ENCODE measurements at places on chromosomes 2 and 18.

DNA sequence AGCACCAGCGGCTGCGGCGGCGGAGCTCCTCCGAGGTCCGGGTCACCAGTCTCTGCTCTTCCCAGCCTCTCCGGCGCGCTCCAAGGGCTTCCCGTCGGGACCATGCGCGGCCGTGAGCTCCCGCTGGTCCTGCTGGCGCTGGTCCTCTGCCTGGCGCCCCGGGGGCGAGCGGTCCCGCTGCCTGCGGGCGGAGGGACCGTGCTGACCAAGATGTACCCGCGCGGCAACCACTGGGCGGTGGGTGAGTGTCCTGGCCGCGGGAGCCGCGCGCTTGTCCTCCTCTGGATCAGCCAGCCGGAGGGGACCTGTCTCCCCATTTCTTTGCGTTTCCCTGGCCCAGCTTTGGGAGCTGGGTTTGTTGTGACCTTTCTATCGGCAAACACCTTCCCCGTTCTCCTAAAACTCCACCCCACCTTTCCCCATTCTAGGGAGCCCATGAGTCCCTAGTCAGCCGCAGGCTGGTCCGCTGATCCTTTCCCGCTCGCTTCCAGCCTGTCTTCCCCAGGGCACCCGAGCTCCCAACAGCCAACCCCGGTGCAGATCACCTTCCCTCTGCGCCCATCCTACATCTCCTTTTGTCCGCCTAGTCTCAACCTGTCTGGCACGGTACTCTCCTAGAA, 316 bp downstream of the GRP start:
- no peak for DNase-seq

DNA sequence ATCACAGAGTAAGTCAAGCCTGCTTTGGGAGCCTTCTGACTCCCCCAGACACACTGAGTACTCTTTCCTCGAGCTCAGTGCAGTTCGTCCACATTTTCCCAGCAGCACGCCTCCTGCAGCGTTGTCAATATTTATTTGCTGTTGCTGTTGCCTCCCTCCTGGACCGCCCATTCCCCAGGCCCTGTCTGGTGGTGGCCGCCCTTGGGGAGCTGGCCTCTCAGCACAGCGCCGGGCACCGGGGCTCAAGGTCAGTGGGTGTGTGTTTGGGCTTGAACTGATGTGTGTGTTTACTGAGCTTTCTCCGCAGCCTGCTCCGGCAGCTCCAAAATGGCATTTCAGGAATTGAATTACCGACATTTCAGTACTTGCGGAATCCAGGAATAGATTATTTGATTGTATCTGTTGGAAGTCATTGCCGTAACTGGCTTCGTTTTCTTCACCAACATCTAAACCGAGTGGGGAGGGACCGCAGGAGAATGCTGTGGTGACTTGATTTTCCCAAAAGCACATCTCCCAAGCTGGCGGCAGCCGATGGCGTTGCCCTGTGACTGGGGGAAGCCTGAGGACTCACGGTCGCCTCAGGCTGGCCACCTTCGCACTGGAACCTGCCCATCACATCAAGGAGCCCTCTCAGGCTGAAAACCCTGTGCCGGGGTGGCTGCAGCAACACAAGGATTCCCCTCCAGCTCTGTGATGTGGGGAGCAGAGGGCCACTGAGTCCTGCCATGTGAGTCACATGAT, 66.0 kb downstream of the HPCAL1 start:
- DNase-seq = no peak

GRCh38 chr18:58501066-58501896, 127.6 kb downstream of the ALPK2 start:
- DNase-seq = no peak

- DNase-seq = no peak
Observed at GRCh38 chr2:203574824-203575223, 39.7 kb upstream of the RAPH1 start.

DNA sequence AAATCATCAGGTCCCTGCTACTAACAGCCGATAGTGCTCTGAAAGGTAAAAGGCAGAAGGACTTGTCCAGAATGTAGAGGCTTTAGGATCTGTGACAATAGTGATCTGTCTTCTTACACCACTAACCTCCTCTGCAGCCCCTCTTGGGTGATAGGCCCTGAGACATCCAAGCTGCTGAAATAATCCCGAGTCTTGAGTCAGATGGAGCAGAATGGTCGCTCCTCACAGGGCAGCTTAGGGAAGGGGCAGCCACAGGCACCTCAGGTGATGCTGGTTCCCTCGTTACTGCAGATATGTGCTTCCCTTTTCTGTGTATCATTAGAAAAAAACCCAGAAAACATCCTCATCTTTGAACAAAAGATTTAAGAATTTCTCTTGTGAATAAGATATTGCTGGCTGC, 157.1 kb upstream of the DLX2 start:
- DNase-seq = no peak

- DNase-seq = no peak
Observed at GRCh38 chr2:220949466-220949865, 622.6 kb downstream of the EPHA4 start.

DNA sequence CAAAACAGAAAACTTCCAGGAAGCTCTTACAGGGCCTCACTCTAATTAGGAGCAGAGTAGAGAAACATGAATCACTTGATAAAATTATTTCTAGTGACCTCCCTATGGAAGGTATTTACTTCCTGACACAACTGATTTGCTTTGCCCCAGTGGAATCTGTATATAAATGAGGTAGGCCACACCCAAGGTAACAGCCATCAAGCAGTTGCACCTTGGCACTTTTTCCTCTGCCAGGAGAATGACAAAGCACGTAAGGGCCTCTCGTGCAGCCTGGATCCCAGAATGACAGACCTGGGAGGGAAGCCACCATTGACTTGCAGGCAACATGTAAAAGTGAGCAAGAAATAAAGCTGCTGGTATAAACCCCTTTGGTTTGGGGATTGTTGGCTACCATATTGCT, 620.0 kb upstream of the SLC39A10 start:
- DNase-seq = no peak

GRCh38 chr2:173288561-173288960, 66.1 kb upstream of the CDCA7 start:
- no peak for DNase-seq

DNA sequence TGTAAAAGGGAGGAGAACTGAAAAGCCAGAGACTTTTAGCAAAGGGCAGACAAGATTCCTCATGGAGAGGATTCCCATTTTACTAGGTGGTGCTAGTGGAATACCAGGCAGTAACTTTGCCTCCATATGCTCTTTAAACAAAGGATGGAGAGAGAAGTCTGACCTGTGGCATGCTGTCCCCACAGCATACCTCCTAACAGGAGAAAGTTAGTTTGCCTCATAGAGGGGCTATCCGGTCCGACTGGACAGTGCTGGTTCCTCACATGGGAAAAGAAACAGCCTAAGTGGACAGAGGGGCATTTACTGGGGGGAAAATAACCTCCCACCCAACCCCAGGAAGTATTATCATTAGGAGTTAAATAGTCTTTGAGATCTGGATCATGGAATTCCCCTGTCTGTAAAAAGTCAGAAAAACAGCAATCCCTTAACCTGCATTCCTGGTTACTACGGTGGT, 31.6 kb upstream of the GMCL1 start:
- DNase-seq = no peak

DNA sequence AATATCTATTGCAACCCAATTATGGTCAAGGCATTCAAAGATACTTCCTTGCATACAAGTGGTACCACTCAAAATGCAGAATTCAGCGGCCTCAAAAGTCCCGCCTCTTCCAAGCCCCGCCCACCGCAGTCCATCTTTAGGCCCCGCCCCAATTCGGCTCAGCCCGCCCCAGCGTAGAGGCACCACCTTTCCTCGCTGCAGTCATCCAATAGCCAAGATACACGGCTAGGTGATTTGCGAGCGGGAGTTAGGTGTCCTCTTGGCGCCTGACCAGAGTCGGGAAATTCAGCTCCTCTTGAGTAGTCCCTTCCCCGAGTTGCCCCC, 431 bp upstream of the SEC11C start:
- DNase-seq = peak; percentile 65

GRCh38 chr2:109239720-109240119, 110.7 kb downstream of the SH3RF3 start:
- DNase-seq = no peak

- no peak for DNase-seq
Observed at GRCh38 chr2:9652898-9653479, 22.2 kb upstream of the YWHAQ start.

GRCh38 chr2:9408641-9409151, 14.6 kb downstream of the ITGB1BP1 start:
- DNase-seq = peak; percentile 4

DNA sequence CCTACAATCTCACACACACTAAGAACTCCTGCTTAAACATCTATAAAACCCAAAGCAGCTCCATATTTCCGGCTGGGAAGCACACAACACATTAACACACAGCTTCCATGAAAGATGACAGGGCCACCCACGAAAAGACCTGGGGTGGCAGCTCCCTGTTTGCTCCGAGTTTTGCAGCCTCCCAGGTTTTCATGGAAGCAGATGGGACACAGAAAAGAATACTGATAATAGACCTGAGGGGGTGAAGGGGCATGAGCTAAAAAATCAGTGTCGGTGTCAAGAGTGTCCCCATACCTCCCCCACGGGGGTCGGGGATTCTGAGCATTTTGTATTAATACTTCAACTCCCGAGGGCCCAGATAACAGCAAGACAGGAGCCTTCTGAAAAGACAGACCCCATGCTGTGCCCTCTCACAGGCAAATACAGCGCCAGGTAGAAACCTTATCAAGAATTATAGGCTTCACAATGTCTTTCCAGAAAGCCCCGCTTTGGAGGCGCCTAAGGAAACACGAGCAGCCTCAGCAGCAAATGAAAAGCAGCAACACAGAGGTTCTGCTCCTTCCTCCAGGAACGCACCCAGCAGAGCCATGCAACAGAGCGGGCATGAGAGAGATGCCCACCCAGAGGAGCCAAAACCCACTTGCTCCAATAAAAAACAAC, 50.5 kb downstream of the ZNF516 start:
- DNase-seq = no peak

DNA sequence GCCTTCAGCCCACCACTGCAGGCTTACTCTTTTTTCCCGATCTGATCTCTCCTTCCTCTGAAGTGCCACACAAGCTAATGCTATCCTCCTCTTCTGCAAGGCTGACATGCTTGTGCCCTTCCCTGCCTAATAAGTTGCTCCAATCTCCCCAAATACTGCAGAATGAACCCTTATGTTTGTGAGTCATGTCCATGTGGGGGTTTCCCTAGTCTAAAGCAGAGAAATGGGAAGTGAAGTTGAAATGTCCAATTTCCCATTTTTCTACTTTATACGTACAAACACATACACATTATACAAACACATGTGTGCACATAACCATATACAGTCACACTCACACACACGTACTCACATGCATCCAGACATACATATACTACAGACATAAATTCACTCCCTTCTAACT, 288.1 kb upstream of the CELF4 start:
- DNase-seq = no peak

GRCh38 chr2:156719036-156719435, 282.9 kb downstream of the GPD2 start:
- no peak for DNase-seq

GRCh38 chr18:3541549-3542386, 91.8 kb downstream of the TGIF1 start:
- DNase-seq = no peak

GRCh38 chr18:74413836-74414235, 43.3 kb downstream of the DIPK1C start:
- DNase-seq = no peak

GRCh38 chr2:159455330-159455918, 160.9 kb downstream of the BAZ2B start:
- no peak for DNase-seq

- DNase-seq = no peak
Observed at GRCh38 chr2:169768262-169768995, 30.2 kb upstream of the SSB start.

GRCh38 chr18:56568986-56569385, 69.4 kb downstream of the TXNL1 start:
- no peak for DNase-seq

DNA sequence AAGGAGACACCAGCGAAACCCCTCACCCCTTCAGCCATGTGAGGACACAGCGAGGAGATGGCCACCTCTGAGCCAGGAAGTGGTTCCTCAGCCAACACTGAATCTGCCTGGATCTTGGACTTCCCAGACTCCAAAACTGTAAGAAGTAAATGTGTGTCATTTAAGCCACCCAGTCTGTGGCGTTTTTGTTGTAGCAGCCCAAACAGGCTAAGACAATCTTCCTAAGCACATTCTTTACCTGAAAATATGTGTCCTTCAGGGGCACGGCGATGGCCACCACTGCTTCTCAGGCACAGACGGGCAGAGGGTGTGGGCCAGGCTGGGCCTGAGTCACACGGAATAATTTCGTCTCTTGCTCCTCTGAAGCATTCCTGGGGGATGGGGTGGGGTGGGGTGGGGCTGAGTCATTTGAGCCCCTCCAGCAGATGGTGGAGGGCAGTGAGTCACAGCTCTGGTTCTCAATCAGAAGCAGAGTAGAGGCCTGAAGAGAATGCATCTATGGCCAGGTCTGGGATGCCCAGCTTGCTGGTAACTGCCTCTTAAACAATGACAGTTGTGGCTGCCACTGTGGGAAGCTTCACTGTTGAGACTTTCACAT, 142.4 kb downstream of the CAPN13 start:
- DNase-seq = no peak

DNA sequence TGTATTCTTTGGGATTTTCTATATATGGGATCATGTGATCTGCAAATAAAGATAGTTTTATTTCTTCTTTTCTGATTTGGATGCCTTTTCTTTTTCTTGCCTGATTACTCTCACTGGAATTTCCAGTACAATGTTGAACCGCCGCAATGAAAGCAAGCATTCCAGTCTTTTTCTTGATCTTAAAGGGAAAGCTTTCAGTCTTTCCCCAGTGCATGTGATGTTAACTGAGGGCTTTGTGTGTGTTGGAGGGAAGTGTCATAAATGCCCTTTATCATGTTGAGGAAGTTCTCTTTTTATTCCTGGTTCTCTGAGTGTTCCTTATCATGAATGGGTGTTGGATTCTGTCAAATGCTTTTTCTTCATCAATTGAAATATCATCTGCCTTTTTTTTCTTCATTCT, 16.9 kb upstream of the CYBRD1 start:
- no peak for DNase-seq

DNA sequence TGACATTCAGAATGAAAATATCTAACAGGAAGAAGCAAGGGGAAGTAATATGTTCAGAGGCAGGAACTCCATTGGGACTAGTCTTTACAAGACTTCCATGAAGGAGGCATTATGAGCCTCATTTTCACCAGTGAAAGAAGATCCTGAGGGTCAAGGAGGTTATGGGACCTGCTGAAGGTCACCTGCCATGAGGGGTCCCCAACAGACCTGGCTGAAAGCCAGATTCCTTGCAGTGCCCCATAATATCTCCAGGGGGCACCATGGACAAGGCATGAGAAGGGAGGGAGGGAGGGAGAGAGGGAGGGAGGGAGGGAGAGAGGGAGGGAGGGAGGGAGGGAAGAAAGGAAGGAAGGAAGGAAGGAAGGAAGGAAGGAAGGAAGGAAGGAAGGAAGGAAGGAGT, 27.9 kb downstream of the XDH start:
- DNase-seq = no peak

DNA sequence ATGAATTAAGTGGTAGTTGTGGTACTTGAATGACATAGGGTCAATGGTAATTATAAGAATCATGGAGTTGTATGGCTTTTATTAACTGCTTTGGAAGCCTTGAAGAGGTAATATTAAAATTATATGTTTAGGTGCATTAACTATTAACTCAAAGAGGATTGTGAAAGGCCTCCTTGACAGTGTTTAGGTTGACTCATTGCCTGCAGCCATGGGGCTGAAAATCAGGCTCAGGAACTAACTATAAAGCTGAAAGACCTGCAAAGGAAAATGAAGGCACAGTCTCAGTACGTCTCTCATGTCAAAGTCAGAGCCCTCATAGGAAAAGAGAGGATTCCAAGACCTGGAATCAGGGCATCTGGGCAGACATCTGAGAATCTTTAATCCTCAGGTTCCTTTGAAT, 31.0 kb downstream of the CACNB4 start:
- DNase-seq = no peak

GRCh38 chr2:235675678-235676535, 182.1 kb downstream of the AGAP1 start:
- no peak for DNase-seq

All from cerebellar nuclear complex (tissue), 1 donor.